ENCODE measurements at places on chromosomes 7 and 10.

DNA sequence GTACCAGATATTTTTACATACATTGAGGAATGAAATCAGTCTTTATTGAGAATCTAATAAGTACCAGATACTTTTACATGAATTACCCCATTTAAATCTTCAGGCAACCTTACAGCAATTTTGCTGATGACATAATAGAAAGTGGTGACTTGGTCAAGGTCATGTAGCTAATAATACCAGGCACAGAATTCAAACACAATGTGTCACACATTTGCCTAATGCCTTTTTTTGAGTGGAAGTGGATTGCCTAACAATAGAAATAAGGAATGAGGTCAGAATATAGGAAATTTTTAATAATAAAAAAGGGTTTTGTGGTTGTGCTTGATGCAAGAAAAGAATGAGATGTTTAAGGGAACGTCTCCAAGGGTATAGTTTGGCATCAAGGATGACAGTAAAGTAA lies 466.6 kb upstream of the IGFBP3 start:
- DNase-seq: no peak

- no peak for DNase-seq
Measured at GRCh38 chr7:88789480-88790064, 6.0 kb downstream of the TEX47 start.

GRCh38 chr7:100682991-100683658 lies 9.6 kb downstream of the GNB2 start:
- no peak for DNase-seq

- DNase-seq: no peak
Measured at GRCh38 chr7:45031829-45032228, 31.8 kb downstream of the CCM2 start.
